Adipocyte (in vitro differentiated cells): ENCODE measurements at places on chromosomes 2 and 18.

DNA sequence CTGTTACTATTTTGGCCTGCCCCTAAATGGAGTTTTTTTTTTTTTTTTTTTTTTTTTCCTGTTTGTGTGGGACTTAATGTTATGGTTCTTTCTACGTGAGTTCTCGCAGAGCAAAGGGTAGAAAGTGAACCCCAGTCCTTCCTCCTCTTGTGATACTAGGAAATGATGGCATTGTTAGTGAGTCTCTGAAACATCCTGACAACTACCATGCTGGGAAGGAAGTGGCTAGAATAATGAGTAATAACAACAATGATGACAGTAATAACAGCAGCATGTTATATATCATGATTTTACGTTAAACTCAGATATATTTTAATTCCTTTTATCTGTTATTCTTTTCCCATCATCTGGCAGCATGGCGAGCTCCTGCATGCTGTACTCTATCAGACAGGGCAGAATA lies 216.2 kb upstream of the LINC00305 start:
- no peak for DNase-seq

GRCh38 chr2:68104111-68104835 lies 41.5 kb upstream of the C1D start:
- no peak for DNase-seq

DNA sequence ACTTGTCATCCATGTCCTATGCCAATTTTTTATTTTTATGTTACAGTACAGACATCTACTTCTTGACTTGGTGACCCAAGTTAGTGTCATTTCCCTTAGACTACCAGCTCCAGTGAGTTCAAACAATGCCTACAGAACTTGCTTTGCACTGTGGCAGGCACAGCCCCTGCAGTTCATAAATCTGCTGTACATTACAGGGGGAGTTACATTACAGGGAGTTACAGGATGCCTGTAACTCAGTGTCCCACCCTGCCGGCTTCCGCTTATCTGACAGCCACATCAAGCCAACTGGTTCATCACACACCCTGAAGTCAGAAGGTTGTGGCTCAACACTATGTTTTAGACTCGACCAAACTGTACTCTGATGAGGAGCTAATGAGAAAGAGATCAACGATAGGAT lies 7.8 kb upstream of the NPAS2 start:
- DNase-seq, result no peak

DNA sequence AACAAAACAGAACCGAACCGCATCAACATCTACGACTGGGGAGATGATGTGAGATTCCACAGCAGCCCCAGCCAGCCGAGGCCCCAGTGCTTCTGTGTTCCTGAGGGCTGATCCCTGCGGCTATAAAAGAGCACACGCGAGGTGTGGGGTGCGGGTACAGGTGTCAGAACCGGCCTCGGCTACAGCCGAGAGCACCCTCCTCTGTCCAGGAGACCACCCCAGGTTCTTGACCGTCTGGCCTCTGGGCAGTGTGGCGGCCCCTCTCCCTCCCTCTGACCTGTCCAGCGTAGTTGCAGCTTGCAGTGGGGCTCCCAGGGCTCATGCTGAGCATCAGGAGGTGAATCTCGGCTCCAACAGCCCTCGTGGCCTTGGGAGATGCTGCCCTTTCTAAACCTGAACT lies 23.7 kb downstream of the RTP5 start:
- no peak for DNase-seq

DNA sequence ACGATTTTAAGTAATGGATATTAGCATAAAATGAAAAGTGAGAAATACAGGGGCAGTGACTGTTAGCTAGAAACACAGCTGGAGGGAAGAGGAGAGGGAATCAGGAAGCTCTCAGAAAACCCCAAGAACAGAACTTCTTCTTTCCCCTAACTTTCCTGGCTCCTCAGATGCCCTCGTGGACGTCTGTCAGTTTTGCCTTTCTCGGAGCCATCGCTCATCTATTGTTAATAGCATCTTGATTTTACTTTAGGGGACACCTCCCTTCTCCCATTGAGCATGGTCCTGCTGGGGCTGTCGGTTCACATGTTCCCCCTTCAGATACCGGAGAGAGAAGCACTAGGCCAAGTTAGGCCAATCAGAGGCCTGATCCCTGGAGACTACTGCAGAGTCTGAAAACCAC lies 2.3 kb upstream of the PLEK start:
- DNase-seq, result no peak

DNA sequence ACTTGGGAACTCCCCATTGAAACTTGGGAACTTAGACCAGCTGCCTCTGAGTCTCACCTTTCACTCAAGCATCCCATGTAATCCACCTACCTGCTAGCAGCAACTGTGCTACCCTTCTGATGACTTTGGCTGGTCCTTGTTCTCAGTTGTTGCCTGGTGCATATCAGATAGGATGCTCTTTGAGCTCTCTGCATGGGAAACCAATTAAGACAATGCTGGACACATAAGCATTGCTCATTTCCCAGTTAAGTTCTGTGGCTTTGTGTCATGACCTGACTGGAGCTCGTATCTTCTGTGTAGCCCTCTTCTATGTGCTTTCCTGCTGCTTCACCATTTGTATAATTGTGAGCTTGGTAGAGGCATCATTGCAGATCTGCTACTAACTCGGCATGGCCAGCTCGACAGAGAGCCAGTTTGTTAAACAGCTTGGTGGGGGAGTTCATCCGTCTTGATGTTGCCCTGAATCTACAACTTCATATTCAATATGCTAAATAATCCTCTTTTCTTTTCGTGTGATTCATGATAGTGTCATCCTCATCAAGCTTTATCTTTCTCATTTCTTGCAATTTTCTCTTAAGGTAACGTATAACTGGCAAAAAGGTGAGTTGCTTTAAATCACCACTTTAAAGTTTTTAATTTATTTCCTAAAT lies 447.5 kb upstream of the SLC14A2 start:
- DNase-seq, result no peak

DNA sequence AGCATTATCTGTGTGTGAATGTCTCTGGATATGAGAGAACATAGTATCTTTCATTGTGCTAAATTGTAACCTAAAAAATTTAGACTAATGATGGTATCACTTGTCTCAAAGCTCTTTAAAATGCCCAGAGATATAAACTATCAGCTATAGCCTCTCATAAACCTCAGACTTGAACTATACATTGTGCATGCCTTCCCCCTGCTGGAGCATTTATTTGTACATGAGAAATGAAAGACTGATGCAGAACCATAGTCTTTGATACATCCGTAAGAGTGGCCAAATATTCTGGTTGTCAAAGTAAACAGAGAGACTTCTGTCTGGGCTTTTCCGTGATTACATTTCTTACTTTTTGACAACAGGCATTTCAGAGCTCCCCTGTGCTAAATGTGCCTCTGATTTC lies 71.9 kb upstream of the CCDC68 start:
- DNase-seq, result no peak

DNA sequence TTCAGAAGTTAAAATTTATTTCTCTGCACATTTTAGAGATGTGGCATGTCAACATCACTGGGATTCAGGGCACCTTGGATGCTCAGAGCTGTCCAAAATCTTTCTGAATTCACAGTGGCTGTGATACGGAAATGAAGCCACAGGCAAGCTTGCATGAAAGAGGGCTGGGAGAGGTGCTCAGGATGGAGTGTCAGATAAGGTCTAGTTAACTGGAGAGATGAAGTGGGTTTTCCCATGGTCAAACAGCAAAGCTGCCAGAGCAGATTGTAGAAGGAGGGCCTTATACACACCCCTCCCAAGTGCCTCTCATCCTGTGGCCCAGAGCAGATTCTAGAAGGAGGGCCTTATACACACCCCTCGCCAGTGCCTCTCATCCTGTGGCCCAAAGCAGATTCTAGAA lies 286.8 kb upstream of the PXDN start:
- no peak for DNase-seq

- no peak for DNase-seq
These were observed 231.3 kb downstream of the HDAC4 start for GRCh38 chr2:239169311-239170048.

- no peak for DNase-seq
These were observed 104.5 kb upstream of the ZEB2 start for GRCh38 chr2:144624451-144624850.

DNA sequence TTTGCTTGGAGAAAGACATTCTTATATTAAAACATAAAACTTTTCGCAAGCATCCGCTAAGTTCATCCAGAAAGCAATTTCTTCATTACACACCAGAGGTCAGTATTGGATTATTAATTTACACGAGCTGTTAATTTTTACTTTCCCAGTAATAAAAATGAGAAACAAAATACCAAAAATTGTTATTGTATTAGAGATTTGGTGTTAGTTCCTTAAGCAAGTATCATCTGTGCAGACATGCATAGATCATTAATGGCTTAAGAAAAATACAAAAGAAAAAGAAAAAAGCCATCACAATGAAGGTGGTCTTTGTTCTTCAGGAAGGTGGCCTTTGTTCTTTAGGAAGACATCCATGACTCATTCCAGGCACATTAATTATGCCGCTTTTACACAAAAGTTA lies 53.6 kb upstream of the HNMT start:
- peak; percentile 74 for DNase-seq

GRCh38 chr18:75654386-75654785 lies 226.9 kb upstream of the SMIM21 start:
- no peak for DNase-seq

GRCh38 chr2:172248381-172248780 lies 145.7 kb upstream of the DLX2 start:
- DNase-seq, result no peak

DNA sequence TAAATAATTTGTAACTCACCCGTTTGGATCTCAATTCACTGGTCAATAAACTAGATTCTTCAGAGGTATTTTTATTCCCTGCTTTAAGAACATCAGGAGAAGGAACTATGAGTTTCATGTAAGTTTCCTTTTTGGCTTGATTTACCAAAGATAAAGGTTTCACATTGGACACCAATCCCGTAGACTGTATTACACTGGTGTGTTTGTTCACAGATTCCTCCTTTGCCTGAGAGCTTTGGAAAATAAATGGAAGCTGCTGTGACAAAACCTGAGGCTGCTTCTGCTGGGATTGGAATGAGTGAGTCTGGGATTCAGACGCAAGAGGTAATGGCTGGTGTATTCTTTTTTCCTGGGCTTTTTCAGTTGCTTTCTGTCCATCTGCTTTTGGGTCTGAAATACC lies 151.8 kb upstream of the WDSUB1 start:
- no peak for DNase-seq

GRCh38 chr2:218172845-218173244 lies 6.1 kb upstream of the CXCR1 start:
- no peak for DNase-seq

GRCh38 chr18:48749768-48750167 lies 201.0 kb downstream of the SMAD7 start:
- no peak for DNase-seq

DNA sequence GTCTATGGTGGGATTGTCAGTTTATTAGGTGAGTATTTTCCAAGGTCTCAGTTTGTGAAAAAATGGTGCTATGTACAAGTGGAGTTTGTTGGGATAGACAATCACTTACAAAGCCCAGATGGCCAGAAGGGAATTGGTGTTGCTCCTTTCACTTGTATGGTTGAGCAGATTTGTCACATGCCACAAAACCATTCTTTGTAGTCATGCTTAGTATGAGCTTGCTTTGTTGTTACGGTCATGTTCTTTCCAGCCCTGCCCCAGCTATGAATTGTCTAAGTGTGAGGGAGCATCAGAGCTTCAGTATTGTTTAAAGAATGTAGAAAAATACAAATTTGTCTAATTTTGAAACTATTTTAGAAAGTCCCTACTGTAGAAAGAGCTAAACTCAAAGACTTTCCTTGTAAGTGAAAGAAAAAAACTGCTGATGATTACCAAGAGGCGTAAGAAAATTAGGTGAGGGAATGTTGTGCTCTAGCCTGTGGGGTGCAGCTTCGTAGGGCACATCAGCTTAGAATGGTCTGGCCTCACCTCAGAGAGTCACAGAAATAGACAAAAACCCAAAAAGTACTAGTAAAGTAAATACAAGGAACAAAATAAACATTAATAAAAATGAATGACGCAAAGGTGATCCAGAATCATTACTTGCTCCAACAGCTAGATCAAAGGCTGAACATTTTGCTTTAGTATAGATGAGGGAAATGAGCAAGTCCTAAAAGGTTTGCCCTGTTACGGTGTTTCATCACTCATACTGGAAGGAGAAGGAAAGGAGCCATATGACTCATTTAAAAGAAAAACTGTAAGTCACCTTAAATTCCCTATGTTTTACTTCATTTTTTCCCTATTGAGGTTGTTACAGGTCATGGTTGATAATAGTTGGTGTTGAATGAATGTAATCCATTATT lies 9.2 kb downstream of the TGIF1 start:
- DNase-seq, result peak; percentile 26

GRCh38 chr2:32484937-32485336 lies 128.1 kb downstream of the BIRC6 start:
- peak; percentile 96 for DNase-seq

DNA sequence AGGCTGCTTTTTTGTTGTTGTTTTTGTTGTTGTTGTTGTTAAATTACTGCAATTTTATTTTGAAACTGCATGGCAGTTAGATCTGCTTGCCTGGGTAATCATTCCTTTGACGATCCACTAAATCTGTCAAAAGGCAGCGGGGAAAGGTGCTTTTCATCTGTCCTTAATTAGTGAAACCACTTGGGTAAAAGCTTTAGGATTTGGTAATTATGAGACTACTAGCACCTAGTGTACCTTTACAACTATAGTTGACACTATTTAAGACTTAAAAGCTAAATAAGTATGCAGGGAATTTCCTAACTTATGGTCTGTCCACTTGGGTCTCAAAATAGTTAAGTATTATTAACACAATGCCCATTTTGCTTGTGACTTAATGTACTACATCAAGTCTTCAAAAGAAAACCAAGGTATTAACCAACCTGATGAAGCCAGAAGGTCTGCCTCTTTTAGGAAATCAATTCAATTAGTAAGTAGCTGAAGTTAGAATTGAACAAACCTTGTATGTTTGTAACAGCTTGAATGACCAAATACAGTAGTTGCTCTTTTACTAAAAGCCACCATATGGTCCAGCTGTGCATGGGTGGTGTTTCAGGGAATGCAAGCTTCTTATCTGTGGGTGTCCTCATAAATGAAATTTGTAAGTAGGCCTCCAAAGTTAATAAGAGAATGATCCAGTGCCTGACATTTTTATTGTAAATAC lies 44.8 kb downstream of the NAB1 start:
- no peak for DNase-seq

GRCh38 chr2:56034258-56034657 lies 110.7 kb upstream of the EFEMP1 start:
- DNase-seq, result no peak

DNA sequence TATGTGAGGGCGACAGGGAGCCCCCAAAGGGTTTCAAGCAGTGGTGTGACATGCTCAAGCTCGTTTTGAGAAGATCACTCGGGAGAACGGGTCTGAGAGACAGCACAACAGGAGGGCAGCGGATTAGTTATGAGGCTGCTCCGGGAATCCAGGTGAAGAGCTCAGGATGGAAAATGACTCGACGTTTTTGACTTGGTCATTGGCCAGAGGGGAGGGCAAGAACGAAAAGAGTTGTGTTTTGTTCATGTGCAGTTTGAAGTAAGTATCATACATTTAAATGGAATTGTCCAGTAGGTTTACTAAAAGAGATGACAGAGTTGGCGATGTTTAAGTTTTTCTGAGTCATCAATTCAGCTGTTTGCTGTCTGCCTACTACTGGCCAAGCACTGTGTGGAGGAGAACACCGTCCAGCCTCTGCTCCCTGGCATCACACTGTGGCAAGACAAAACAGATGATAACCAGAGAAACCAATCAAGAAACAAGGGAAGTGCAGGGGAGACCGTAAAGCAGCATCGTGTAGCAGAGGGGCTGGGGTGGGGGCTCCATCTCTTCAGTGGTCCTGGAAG lies 25.3 kb upstream of the ANXA4 start:
- peak; percentile 30 for DNase-seq
